ENCODE measurements at places on chromosomes 3 and 15.

GRCh38 chr3:120448756-120449155 lies 2.0 kb downstream of the FSTL1 start:
- no peak for DNase-seq

DNA sequence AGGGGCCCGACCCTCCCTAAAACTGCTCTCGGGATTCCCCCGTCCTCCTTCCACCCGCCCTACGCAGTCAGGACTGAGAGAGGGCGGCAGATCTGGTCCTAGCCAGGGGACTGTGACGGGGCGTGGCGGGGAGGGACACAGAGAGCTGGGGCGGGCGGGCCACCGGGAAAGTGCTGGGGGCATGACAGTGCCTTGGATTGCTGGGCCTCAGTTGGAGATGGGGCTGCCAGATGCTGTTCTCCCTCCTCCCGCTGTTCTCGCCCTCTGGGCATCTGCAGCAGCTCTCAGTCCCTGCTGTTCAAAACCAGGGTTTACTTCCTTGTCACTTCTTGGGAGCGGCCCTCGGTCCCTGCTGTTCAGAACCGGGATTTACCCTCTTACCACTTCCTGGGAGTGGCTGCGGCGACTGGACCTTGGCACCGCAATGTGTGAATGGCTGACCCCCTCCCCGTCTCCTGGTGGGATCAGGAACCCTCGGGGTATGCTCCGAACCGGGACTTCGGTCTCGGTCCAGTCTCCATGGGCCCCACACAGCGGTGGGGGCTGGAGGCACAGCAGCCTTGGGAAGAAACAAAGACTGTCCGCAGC lies 1.8 kb upstream of the RPP25 start:
- no peak for DNase-seq

GRCh38 chr3:16245609-16246008 lies 19.1 kb downstream of the DPH3 start:
- no peak for DNase-seq

- DNase-seq = no peak
Observed at GRCh38 chr3:165839296-165840076, 2.3 kb upstream of the BCHE start.

DNA sequence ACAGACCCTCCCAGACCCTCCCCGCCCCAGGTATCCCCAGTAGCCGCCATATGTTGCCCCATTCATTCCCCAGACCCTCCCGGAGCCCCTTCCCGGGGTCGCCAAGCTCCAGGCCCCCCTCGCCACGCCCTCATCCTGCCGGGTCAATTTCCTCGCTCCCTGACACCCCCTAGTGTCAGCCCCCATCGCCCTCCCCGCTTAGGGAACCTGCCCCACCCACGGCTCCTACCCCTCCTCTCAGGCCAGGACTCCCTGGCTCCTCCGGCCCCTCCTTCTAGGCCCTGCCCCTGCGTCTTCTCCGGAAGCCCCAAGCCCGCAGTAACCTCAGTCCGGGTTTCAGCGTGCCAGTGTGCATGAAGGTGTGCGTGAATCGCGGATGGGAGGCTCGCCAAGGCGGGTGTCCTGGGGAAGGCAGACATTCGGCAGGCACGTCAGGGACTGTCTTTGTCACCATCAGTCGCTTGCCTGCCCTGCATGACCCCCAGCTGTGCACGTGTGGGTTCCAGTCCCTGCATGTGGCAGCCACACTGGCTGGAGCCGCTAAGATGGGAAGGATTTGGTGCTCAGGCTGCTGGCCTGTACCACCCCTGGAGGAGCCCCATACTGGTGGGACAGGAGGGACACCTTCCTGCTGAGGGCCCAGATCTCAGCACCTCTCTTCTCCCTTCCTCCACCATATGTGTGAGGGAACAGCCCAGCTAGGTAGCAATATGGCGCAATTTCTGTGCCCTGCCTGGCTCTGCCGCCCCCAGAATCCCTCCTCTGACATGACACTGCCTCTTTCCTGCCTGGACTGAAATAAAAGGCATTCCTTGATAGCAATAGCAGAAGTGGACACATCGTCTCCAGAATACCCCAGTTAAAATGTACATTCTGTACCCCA lies 693 bp downstream of the DISP2 start:
- peak; percentile 18 for DNase-seq

- DNase-seq = no peak
Observed at GRCh38 chr15:75231836-75232235, 26.3 kb upstream of the GOLGA6C start.

All from activated CD8-positive, alpha-beta memory T cell treated with anti-CD3 and anti-CD28 coated beads for 4 hours (primary cell).